GM23248 (cell line): ENCODE measurements at places on chromosomes 12 and 14.

DNA sequence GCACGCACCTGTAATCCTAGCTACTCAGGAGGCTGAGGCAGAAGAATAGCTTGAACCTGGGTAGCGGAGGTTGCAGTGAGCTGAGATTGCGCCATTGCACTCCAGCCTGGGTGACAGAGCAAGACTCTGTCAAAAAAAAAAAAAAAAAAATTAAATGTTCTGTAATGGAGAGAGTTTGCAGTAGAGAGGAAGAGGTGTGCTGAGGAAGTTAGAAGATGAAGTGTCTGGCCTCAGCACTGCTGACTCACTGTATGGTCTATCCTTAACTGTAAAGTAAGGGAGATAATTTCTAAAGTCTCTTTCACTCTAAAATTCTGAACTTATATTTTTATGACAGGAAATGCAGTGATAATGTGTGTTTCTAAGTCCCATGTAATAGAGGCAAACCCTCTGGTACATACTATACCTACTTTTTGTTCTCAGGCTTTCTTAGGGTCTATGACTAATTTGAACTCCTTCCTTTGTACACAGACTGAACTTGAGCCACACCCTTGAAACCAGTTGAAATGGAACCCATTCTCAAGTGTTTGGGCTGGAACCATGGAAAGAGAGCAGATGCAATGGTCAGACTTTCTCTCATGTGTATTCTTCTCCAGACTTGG, 278.1 kb upstream of the FAR2 start:
- DNase-seq = peak; percentile 29

DNA sequence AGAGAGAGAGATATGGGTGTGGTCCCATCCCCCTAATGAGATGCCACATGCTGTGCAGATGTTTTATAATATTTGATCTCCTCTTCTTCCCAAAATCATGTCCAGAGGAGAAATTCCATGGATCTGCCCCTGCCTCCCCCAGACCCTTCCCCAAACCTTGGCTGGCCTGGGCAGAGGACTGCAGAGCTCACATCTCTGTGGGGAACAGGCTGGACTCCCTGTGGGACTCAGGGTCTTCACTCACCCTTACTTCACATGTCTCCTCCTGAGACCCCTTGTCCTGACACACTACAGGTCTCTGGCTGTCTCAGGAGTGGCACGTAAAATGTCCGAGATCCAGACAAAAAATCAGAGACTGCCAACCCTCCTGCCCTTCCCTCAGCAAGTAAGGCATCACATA, 76.0 kb upstream of the CAPRIN2 start:
- DNase-seq = no peak

DNA sequence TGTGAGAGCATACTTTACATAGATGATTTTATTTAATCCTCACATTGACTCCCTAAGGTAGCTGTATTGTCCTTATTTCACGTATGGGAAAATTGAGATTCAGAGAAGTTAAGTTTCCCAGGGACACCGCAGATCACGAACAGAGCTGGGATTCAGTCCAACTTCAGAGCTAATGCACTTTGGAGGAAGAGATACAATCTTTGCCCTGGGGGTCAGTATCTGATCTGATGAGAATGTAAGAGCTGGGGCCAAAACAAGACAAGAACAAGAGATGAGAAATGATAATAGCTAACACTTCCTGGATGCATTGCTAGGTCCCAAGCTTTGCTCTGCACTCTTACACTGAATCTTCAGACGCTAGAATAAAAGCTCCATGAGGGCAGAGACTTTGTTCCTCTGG, 6.0 kb upstream of the CSAD start:
- DNase-seq = no peak

DNA sequence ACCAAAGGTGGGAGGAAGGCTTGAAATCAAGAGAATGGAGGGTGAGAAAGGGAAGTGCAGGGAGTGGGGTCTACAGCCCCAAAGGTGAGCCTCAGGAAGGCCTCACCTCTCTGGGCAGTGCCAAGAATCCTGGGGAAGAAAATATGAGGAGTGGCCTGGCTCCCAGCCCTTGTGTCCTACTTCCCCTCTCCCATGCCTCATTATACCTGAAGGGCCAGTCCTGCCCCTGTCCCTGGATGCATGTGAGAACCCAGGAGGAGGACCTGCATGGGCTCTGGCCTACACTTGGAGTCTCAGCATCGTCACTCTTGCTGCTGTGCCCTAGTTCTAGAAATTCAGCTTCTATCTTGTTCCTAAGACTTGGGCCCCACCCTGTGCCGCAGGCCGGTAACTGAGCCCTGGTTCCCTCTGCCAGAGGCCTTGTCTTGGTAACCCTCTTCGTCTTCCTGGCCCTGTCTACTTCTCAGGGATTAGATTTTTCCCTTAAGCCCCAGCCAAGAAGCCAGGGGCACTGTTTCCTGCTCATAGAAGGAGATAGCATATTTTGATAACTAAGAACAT, 10.9 kb upstream of the MYH7 start:
- DNase-seq = no peak

- DNase-seq = no peak
These were observed 37.6 kb upstream of the SLCO1C1 start for GRCh38 chr12:20657496-20657895.

- DNase-seq = peak; percentile 38
These were observed 5.4 kb downstream of the GAPDH start for GRCh38 chr12:6539707-6540134.

- no peak for DNase-seq
These were observed 81.4 kb upstream of the ARID2 start for GRCh38 chr12:45648070-45648469.
